ENCODE measurements at places on chromosomes 1 and 21. TPM values are rescaled to one million over a fixed set of nuclear protein-coding genes. Genes with fewer than 3 reads are reported as not detected.

DNA sequence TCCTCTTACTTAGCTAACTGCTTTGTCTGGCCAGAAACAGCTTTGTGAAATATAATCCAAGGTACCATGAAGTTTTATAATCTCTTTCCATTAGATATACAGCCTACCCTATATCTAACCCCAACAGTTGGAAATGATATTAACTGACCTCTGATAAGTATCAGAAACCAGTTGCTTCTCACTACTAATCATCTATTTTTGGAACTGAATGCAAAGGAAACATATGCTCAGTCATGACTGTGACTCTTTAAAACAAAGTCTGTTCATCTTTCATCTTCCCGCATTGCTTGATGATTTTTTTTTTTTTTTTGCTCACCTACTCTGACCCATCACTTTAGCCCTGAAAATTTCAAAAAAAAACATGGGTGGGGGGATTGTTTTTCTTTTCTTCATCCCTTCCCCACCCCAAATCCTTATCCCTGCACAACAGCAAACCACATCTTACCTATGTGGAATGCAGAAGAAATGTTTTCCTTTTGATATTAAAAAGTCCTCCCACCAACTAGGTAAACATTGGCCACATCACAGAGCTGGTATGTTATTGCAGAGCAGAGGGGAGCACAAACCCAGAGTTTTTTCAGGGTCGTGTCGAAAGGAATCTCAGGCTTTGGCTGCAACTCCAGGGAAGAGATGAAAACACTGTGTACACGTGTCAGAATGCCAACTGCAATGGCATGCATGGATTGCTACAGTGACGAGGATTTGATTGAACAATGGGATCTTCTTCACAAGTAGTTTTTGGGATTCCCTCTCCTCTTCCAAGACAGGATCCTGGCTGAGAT, 137.3 kb downstream of the SLC30A10 start:
- no peak for DNase-seq
- no peaks in the 10 kb centered on the region for H3K36me3 ChIP-seq

DNA sequence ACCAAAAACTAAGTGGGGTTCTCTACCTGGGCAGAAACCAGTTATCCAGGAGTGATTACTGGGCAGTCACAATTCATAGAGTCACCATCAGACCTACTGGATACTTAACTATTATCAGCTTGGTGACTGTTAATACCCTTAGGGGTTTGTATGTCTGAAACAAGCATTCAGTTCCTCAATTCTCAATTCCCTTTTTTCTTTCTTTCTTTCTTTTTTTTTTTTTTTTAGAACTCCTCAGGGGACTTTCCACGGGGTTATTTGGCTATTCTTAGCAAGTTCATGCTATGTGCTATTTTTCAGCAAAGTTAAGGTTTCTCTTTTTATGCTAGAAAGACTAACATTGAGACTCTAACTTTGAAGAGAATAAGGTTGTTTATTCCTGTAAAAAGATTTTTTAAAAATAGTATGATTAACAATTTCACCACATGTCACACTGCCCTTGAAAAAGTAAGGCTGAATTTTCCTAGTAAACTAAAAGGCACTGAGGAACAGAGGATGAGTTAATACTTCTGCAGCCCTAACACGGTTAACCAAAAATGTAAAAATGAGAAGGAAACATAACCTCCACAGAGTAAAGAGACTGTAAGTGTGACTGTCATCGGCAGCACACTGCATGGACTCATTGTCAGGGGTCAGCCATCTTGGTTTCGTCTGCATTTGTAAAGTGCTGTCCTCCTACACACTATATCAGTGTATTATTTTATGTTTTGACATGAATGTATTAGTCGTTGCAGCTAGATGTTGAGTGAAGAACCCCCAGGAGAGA, 310.2 kb downstream of the NTNG1 start:
- H3K36me3 ChIP-seq, result no peaks in the 10 kb centered on the region
- DNase-seq, result no peak
- H3K4me3 ChIP-seq, result no peak overlapping the region
- no peak overlapping the region for H3K27ac ChIP-seq
- no peaks in the 10 kb centered on the region for H3K4me1 ChIP-seq

The NBL1 gene
- total RNA-seq, result 158 TPM

GRCh38 chr1:81351864-81352263, 448.9 kb upstream of the ADGRL2 start:
- H3K27me3 ChIP-seq, result no peaks in the 10 kb centered on the region
- H3K4me3 ChIP-seq, result no peak overlapping the region
- H3K27ac ChIP-seq, result no peak overlapping the region
- H3K36me3 ChIP-seq, result no peaks in the 10 kb centered on the region
- no peak for DNase-seq

The PGLYRP4 gene
- not detected for total RNA-seq

The TMEM81 gene
- total RNA-seq, result 2.5 TPM

DNA sequence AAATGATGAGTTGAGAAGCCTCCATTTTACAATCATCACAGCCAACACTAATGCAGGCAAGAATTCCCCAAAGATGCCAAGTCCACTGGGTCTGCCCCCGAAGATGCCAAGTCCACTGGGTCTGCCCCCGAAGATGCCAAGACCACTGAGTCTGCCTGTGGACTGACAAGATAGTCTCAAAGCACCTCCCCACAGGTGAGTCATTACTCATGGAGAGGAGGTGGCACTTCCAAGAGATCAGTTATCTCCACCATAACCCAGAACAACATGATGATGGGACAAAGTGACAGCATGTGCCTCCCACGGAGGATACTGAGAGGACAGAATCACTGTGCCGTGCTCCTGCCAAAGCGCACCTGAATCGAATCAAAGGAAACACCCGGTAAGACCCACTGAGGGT, 4.8 kb downstream of the PTTG1IP start:
- H3K4me1 ChIP-seq, result peaks cover 72% of the 10 kb centered on the region
- H3K4me3 ChIP-seq, result peak overlapping the region; percentile 40
- peaks cover 13% of the 10 kb centered on the region for H3K36me3 ChIP-seq
- peak overlapping the region; percentile 96 for H3K27ac ChIP-seq
- DNase-seq, result no peak
- no peaks in the 10 kb centered on the region for H3K27me3 ChIP-seq

The AKR7A2 gene
- 46.6 TPM for total RNA-seq

DNA sequence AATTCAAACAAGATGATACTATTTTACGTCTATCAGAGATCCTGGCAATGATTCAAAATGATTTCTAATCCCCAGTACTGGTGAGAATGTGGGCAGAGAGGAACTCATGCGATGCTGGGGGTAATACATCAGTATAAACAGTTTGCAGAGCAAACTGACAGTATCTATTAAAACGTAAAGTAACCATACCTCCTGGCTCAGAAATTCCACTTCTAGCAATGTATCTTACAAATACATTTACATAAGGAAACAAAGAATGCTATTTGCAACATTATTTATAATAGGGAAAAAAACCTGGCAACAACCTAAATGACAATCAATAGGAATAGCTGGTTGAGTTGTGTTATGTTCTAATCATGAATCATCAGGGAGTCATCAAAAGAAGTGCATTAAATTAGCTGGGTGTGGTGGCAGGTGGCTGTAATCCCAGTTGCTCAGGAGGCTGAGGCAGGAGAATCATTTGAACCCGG, 15.9 kb downstream of the RCAN1 start:
- no peak overlapping the region for H3K27ac ChIP-seq
- no peak overlapping the region for H3K4me3 ChIP-seq
- H3K27me3 ChIP-seq, result no peaks in the 10 kb centered on the region
- H3K4me1 ChIP-seq, result peaks cover 2% of the 10 kb centered on the region
- DNase-seq, result no peak
- H3K36me3 ChIP-seq, result no peaks in the 10 kb centered on the region

The KIF21B gene
- total RNA-seq, result 2.6 TPM

- DNase-seq, result no peak
- H3K36me3 ChIP-seq, result peaks cover 45% of the 10 kb centered on the region
- no peak overlapping the region for H3K27ac ChIP-seq
- H3K4me1 ChIP-seq, result peaks cover 7% of the 10 kb centered on the region
Measured at GRCh38 chr1:54850737-54851136, 36.3 kb downstream of the DHCR24 start.

The CTTNBP2NL gene
- total RNA-seq, result 52.2 TPM

DNA sequence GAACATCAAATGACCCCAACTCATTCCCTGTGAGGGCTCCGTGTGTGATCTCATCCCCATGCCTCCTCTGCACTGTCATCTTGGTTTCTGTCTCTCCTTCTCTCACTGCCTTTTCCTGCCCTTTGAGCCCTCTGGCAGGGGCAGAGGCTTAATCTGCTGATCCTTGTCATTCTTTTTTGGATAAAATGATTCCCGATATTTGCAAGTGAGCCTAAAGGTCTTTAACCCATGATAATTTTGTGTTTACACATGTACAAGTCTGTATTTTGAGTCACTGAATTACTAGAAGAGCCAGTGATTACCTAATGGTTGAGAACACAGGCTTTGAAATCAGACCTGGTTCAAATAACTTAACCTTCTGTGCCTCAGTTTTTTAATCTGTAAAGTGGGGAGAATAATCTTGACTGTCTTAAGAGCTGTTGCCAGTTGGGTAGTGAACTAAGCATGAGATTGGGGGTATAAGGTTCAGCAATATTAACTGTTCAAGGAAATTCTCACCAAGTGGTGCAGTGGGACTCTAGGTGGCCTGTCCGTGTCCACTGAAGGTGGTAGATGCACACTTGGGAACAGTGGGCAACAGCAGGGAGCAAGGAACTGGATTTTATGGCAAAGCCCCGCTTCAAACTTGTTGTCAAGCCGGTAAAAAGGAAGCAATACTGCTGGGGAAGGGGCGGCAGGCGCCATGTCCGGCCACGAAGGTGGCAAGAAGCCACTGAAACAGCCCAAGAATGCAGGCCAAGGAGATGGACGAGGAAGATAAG, 1.6 kb downstream of the ECHDC2 start:
- peaks cover 4% of the 10 kb centered on the region for H3K27me3 ChIP-seq
- DNase-seq, result no peak
- H3K4me1 ChIP-seq, result peaks cover 8% of the 10 kb centered on the region
- no peak overlapping the region for H3K27ac ChIP-seq

DNA sequence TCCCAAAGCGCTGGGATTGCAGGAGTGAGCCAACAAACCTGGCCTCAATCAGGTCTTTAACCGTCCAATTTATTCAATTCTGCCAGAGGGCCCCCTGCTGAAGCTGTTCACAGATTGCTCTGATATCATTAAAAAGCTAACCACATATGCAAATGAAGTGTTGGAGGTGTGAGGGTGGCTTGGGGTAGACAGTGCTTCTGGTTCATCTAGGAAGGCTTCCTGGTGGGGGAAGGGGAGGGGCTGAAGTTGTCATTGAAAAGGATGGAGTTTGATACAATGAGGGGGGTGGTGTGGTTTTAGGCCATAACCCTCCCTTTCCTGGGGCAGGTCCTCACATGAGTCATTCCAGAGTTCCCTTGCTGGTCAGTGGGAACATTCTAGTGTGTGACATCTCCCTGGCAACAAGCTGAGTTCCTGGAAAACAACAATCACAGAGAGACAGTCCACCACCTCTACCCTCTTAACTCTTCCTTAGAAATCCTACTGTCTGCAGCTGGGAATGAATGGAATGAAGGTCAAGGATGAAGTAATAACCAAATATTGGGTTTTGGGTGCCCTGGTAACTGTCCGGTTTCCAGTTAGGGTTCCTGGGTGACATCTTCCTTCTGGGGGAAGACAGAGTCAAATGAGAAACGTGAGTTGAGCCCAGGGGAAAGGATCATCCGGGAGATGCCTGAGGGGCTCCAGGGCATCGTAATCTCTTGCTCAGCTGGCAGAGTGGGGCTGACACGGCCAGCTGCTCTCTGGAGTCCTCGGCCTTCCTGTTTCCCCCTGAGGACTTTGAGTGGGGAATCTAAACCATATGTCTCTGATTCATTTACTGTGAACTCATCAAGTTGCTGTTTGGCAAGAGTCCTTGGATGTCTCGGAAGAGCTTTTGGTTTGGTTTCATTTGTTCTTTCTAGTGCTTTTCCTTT, 32.2 kb downstream of the BATF3 start:
- DNase-seq, result no peak
- H3K36me3 ChIP-seq, result no peaks in the 10 kb centered on the region
- H3K4me3 ChIP-seq, result peak overlapping the region; percentile 52
- peaks cover 41% of the 10 kb centered on the region for H3K4me1 ChIP-seq
- no peaks in the 10 kb centered on the region for H3K27me3 ChIP-seq

DNA sequence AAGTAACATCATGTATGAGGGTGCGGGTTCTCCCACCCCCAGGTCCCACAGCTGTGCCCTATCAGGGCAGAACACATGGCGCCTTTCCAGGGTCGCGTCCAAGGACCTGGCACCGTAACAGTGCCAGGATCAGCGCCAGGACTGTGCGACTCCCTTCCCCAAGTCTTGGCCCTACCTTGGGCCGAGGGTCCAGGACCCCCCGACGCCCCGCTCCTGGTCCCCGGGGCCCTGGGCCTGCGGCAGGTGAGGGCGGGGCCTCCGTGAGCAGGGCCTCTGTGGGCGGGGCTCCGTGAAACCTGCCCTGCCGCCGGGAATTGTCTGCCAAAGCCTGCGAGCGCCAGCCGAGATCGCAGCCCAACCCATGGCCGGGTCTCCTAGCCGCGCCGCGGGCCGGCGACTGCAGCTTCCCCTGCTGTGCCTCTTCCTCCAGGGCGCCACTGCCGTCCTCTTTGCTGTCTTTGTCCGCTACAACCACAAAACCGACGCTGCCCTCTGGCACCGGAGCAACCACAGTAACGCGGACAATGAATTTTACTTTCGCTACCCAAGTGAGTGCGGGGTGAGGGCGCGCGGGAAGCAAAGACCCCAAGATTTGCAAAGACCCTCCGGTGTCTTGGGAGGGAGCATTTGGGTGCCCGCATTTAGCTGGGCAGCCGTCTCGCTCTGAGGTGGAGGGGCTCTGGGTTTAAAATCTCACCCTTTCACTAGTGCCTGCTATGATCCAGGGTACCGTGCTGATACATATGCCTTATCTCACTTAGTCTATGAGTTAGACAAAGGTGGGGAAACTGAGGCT, at the start of gene RHBG:
TSS of gene RHBG (plus strand) at position 323 of the 796 bp plus-strand sequence. CDS start at position 362, 39 bp downstream.
- H3K4me1 ChIP-seq, result peaks cover 6% of the 10 kb centered on the region
- no peaks in the 10 kb centered on the region for H3K36me3 ChIP-seq
- no peak for DNase-seq
- H3K27me3 ChIP-seq, result peaks cover 35% of the 10 kb centered on the region

The BARHL2 gene
- total RNA-seq, result not detected

DNA sequence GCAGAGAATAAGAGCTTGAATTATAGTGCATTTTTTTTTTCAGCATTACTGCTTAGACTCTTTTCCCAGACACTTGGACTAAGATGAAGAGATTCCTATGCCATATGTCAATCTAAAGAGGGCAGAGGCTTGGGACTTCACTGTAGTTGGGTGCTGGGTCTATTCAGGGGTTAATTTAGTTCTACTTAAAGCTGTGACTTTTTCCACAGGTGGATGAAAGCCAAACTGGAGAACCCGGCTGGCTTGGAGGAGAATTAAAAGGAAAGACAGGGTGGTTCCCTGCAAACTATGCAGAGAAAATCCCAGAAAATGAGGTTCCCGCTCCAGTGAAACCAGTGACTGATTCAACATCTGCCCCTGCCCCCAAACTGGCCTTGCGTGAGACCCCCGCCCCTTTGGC, 104.8 kb downstream of the ATP5PO start:
- no peak for DNase-seq
- H3K4me1 ChIP-seq, result peaks cover 21% of the 10 kb centered on the region
- peaks cover 18% of the 10 kb centered on the region for H3K36me3 ChIP-seq
- H3K4me3 ChIP-seq, result no peak overlapping the region
- H3K27me3 ChIP-seq, result no peaks in the 10 kb centered on the region

GRCh38 chr1:61641578-61642336, 83.2 kb downstream of the TM2D1 start:
- H3K27ac ChIP-seq, result peak overlapping the region; percentile 64
- peak overlapping the region; percentile 37 for H3K4me3 ChIP-seq
- peak; percentile 89 for DNase-seq
